ENCODE measurements at places on chromosomes 5 and 9.

DNA sequence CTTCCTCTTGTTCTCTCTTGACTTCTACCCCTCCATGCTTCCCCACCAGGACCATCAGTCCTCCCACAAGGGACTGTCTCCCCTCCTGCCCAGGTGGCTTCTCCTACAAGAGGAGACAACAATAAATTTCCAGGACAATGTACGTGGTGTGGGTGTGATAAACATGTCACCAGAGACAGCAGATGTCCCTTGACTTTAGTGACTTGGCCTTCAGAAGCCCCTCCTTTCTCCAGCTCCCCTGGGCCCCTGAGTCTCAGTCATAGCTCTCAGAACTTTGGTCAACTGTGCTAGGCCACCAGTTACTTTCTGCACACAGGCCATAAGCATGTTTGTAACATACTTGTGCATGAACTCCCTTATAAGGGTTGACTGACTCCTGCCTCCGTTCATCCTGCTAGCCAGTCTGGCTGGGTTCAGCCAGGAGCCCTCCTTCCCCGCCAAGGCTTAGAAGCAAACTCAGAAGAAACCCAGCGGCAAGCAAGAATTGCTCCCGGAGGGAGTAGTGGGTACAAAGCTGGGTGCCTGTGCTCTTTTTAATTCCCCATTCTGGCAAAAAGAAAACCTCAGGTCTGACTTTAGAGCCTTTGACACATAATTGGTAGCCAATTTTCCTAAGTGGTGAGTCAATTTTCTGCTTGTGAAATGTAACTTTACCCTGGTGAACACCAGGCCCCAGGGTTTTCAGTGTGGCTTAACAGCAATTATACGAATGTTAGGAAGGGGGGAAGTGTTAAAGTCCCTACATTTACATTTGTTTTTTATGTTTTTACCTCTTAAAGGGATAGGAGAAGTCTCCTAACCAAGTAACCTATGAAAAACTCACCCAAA, 49.2 kb downstream of the EBF1 start:
- H3K4me3 ChIP-seq, result no peak overlapping the region
- H3K36me3 ChIP-seq, result no peaks in the 10 kb centered on the region
- H3K27me3 ChIP-seq, result peaks cover 20% of the 10 kb centered on the region
- no peak for DNase-seq
- H3K4me1 ChIP-seq, result no peaks in the 10 kb centered on the region

GRCh38 chr9:124149992-124150391, 107.8 kb upstream of the NEK6 start:
- H3K4me1 ChIP-seq, result no peaks in the 10 kb centered on the region
- H3K36me3 ChIP-seq, result no peaks in the 10 kb centered on the region
- DNase-seq, result no peak

- no peaks in the 10 kb centered on the region for H3K4me1 ChIP-seq
- no peak overlapping the region for H3K27ac ChIP-seq
- H3K36me3 ChIP-seq, result no peaks in the 10 kb centered on the region
- H3K27me3 ChIP-seq, result no peaks in the 10 kb centered on the region
- no peak for DNase-seq
Measured at GRCh38 chr9:18720691-18721090, 246.7 kb downstream of the ADAMTSL1 start.

GRCh38 chr5:35804841-35805240, 51.9 kb upstream of the IL7R start:
- H3K36me3 ChIP-seq, result no peaks in the 10 kb centered on the region
- peaks cover 51% of the 10 kb centered on the region for H3K4me1 ChIP-seq
- H3K4me3 ChIP-seq, result no peak overlapping the region

GRCh38 chr5:59275510-59276324, 617.8 kb downstream of the PDE4D start:
- H3K4me3 ChIP-seq, result no peak overlapping the region
- H3K27ac ChIP-seq, result no peak overlapping the region
- no peaks in the 10 kb centered on the region for H3K27me3 ChIP-seq
- no peaks in the 10 kb centered on the region for H3K36me3 ChIP-seq
- DNase-seq, result no peak
- H3K4me1 ChIP-seq, result no peaks in the 10 kb centered on the region

- H3K36me3 ChIP-seq, result no peaks in the 10 kb centered on the region
- no peak overlapping the region for H3K27ac ChIP-seq
- no peaks in the 10 kb centered on the region for H3K4me1 ChIP-seq
- DNase-seq, result no peak
Measured at GRCh38 chr5:107285772-107286171, 385.0 kb downstream of the EFNA5 start.

GRCh38 chr5:167730656-167731055, 560.8 kb upstream of the WWC1 start:
- DNase-seq, result no peak
- H3K27me3 ChIP-seq, result no peaks in the 10 kb centered on the region
- H3K27ac ChIP-seq, result no peak overlapping the region
- no peak overlapping the region for H3K4me3 ChIP-seq
- no peaks in the 10 kb centered on the region for H3K36me3 ChIP-seq

GRCh38 chr9:77806741-77807140, 158.6 kb upstream of the GNA14 start:
- no peaks in the 10 kb centered on the region for H3K27me3 ChIP-seq
- H3K4me1 ChIP-seq, result peaks cover 13% of the 10 kb centered on the region
- peaks cover 8% of the 10 kb centered on the region for H3K36me3 ChIP-seq
- no peak overlapping the region for H3K4me3 ChIP-seq
- H3K27ac ChIP-seq, result no peak overlapping the region

GRCh38 chr9:97910357-97910756, 11.9 kb downstream of the TRMO start:
- H3K36me3 ChIP-seq, result peaks cover 44% of the 10 kb centered on the region
- H3K27ac ChIP-seq, result no peak overlapping the region
- no peak for DNase-seq
- H3K27me3 ChIP-seq, result no peaks in the 10 kb centered on the region
- H3K4me1 ChIP-seq, result peaks cover 72% of the 10 kb centered on the region

GRCh38 chr5:8766448-8766847, 779.4 kb downstream of the SEMA5A start:
- H3K36me3 ChIP-seq, result no peaks in the 10 kb centered on the region
- H3K4me1 ChIP-seq, result no peaks in the 10 kb centered on the region
- no peaks in the 10 kb centered on the region for H3K27me3 ChIP-seq
- H3K27ac ChIP-seq, result no peak overlapping the region

DNA sequence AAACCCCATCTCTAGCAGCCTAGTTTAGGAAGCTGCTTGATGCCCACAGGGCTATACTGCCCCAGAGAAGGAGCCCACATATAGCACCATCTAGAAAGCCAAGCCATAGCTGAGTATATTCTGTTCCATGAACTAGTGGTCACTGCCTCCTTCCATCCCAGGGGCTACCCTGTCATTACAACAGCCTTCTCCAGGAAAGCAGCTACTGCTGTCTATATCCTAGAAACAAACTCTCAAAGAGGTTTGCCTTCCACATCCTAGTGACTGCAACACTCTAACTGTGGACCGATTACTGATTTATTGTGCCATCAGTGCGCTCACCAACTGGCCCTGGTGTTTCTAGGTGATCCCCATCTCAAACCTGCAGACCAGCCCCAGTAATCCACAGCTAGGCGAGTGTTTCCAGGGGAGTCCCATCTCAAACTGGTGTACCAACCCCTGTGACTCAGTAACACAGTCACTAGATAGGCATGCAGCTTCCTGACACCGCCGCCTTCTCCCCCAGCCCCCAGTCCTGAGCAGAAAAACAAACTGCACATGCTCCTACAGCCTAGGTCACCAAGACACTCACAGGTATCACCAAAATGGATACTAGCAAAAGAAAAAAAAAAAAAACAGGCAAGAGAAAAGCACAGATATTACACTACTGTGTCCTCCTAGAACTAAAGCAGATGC, 14.8 kb downstream of the SPTLC1 start:
- no peaks in the 10 kb centered on the region for H3K36me3 ChIP-seq
- H3K4me3 ChIP-seq, result no peak overlapping the region
- H3K4me1 ChIP-seq, result no peaks in the 10 kb centered on the region
- DNase-seq, result no peak
- H3K27ac ChIP-seq, result no peak overlapping the region

DNA sequence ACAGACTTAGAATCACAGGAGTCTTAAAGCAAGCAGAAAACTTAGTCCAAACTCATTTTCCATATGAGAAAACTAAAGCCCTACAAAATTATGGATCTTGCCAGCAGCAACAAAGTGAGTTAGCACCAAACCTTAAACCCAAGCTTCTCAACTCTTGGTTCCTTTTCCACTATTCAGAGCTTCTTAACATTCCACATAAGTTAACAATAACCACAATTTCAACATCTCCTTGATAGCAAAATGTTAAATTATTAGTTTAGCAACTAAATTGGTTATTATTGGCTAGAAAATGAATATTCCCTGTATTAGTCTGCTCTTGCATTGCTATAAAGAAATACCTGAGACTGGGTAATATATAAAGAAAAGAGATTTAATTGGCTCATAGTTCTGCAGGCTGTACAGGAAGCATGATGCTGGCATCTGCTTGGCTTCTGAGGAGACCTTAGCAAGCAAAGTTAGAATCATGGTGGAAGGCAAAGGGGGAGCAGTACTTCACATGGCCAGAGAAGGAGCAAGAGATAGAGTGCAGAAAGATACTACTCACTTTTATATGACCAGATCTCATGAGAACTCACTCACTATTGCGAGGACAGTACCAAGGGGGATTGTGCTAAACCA, 26.2 kb upstream of the ARSB start:
- no peaks in the 10 kb centered on the region for H3K27me3 ChIP-seq
- no peak for DNase-seq
- no peak overlapping the region for H3K4me3 ChIP-seq
- H3K36me3 ChIP-seq, result no peaks in the 10 kb centered on the region
- H3K4me1 ChIP-seq, result no peaks in the 10 kb centered on the region
- no peak overlapping the region for H3K27ac ChIP-seq
